ENCODE measurements at places on chromosomes 11 and 22. TPM values are rescaled to one million over a fixed set of nuclear protein-coding genes. Genes with fewer than 3 reads are reported as not detected.

ASCL2 gene
- total RNA-seq = 0.74 TPM

SLC5A4 gene
- under 0.01 TPM for total RNA-seq

TRIM6 gene
- total RNA-seq = 0.25 TPM

FOSL1 gene
- not detected for total RNA-seq

RTN4R gene
- 7.6 TPM for total RNA-seq

ACER3 gene
- total RNA-seq = 12.3 TPM

DGCR8 gene
- 24.8 TPM for total RNA-seq

MS4A1 gene
- not detected for total RNA-seq

SLC22A25 gene
- total RNA-seq = under 0.01 TPM

OR6T1 gene
- not detected for total RNA-seq

ACO2 gene
- total RNA-seq = 72.5 TPM

PARVA gene
- 4.2 TPM for total RNA-seq

SMC1B gene
- not detected for total RNA-seq

ELF5 gene
- total RNA-seq = 0.25 TPM

CABP4 gene
- total RNA-seq = not detected

ZBTB16 gene
- 8.4 TPM for total RNA-seq

OR6A2 gene
- 0.49 TPM for total RNA-seq

SYNGR1 gene
- 53.8 TPM for total RNA-seq

CCDC87 gene
- total RNA-seq = 0.25 TPM

DLAT gene
- total RNA-seq = 30.2 TPM

P2RY2 gene
- total RNA-seq = not detected

GGT1 gene
- total RNA-seq = 2.7 TPM

CELSR1 gene
- total RNA-seq = 3.9 TPM

NLRP14 gene
- 0.49 TPM for total RNA-seq

CHADL gene
- 2.7 TPM for total RNA-seq

TSPAN32 gene
- total RNA-seq = 0.25 TPM

TMEM86A gene
- 4.2 TPM for total RNA-seq

HSPB2 gene
- 0.25 TPM for total RNA-seq

GLYATL1 gene
- 0.49 TPM for total RNA-seq

CDON gene
- 32.9 TPM for total RNA-seq

PLXNB2 gene
- 52.4 TPM for total RNA-seq

DCHS1 gene
- 58.5 TPM for total RNA-seq

GAL3ST1 gene
- total RNA-seq = 0.74 TPM

E2F8 gene
- total RNA-seq = 0.49 TPM

GLB1L2 gene
- total RNA-seq = 0.98 TPM

DDIAS gene
- total RNA-seq = 2.5 TPM

TRPC6 gene
- total RNA-seq = 4.2 TPM

ZNHIT2 gene
- total RNA-seq = 2.5 TPM

SIK3 gene
- total RNA-seq = 21.6 TPM

FAM181B gene
- total RNA-seq = 10.3 TPM

PRR33 gene
- not detected for total RNA-seq

PPP1R14B gene
- 60.7 TPM for total RNA-seq

MMP10 gene
- not detected for total RNA-seq

KRTAP5-8 gene
- not detected for total RNA-seq

FIBIN gene
- total RNA-seq = 4.4 TPM

ALDH3B1 gene
- total RNA-seq = 0.49 TPM

MS4A4A gene
- total RNA-seq = 1.2 TPM

SCGB1D2 gene
- total RNA-seq = not detected

CRYBA4 gene
- total RNA-seq = not detected

CBLIF gene
- total RNA-seq = not detected

SLC22A9 gene
- under 0.01 TPM for total RNA-seq

Measured in temporal lobe (tissue), 4 donors.